CD4-positive, alpha-beta T cell treated with Interleukin-17A for 4 hours (primary cell): ENCODE measurements at places on chromosomes 4 and X.
A peak's percentile ranks its signal among the peaks of the same experiment; 100 is the strongest.

- DNase-seq = no peak
These were observed 179.4 kb downstream of the FBXW7 start for GRCh38 chr4:152356428-152357034.

DNA sequence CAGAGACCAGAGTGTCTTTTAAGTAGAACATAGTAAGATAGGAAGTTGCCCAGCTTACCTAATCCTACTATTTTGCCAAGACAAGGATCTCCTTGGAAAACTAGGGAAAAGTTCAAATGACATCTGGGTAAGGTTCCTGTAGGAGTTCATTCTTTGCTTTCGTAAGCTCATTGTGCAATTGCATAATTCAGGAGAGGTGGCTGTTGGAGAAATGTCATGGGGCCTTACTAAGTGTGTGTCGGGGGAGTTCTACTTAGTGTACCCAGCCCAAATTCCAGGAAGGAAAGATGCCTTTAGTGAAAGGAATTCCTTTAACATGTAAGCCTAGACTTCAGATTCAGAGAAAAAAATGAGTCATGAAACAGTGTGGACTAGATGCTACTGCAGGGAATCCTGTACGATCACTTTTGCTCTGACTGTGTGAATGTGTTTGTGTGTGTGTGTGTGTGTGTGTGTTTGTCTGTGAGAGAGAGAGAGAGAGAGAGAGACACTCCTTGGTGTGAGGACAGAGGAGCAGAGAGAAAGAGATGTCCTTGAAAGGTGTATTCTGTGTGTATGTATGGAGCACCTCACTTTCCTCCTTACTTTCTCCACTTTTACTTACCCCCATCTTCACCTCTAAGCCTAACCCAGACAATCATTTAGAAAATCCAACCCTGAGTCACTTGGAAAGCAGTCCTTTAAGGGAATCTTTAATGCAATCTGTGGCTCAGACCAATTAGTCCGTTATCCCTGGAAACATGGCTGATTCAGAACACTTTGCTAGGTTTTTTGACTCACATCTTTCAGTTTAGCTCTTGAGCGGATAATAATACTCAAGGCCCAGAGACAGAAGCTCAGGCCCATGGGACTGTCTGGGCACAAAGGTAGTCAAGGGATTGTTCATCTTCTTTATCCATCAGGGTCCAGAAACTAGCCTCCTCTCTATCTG lies 114.5 kb upstream of the ACSL4 start:
- DNase-seq = no peak

GRCh38 chrX:95974890-95975289 lies 709.8 kb upstream of the DIAPH2 start:
- no peak for DNase-seq

GRCh38 chrX:119230850-119231249 lies 5.2 kb upstream of the PGRMC1 start:
- DNase-seq = no peak

GRCh38 chr4:6960628-6961412 lies 51.2 kb downstream of the TBC1D14 start:
- DNase-seq = no peak

- DNase-seq = no peak
These were observed 54.4 kb downstream of the CXCL1 start for GRCh38 chr4:73923631-73923937.

GRCh38 chr4:26978387-26979053 lies 117.9 kb downstream of the STIM2 start:
- no peak for DNase-seq

GRCh38 chrX:71618303-71618721 lies at the start of gene CXCR3:
TSS of gene CXCR3 (minus strand) at chrX:71618511. CDS start at chrX:71618449, 62 bp downstream.
- DNase-seq = peak; percentile 59

DNA sequence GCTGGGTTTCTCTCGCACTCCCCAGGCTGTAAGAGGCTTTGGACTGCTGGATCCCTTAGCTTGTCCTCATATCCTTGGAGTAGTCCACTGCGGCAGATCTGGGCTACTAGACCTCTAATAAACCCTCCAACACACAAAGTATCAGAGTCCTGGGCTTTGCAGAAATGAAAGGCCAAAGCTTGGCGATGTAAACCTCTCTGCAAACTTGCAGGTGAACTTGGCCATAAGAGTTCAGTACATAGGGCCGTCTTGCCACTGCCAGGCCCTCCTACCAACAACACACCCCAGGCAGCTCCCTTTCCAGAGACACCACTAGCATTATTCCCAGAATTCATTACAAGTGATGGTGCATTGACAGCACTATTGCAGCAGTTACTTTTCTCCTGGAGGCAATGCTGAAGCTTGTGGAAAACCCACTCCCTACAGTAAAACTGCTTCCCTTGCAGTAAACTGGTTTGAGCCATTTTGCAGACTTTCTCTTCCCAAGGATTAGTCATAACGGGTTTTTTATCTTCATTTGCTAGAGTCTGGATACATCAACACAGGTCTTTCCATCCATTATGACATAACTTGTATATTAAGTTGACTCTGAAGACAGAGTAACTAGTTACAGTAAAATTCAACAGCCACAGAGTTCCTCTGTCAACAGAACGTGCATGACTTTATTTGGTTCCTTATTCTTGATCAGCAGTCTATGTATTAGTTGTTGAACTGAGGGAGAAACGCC lies 2.4 kb downstream of the ANKRD50 start:
- no peak for DNase-seq

DNA sequence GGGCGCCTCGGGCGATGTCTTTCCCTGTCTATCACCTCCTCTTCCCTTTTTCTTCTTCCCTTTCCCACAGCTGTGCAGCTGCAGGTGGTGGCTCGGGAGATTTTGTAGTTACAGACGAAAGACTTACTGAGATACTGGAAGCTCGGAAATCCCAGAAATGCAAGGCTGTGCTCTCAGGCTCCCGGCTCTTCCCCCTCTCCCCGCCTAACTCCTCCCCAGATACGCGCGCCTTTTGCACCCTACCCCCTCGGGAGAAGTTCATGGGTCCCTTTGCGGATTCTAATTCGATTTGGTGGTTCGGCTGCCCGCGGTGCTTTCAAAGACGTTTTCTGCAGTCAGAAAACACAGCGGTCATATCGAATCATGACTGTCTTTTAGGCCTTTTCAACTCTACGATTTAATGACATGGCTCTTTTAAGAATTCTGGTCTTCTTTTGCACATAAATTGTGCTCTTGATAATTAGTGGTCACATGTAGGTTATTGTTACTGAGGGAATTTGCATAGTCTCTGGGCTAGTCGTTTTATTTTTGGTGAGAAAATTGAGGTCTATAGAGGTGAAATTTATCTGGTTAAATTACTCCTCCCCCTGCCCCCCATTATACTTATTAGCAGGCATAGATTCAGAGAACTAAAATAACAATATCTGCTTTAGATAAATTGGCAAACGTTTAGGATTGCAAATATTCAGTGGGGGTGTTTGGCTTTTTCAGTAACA lies 1.6 kb downstream of the SEPTIN11 start:
- DNase-seq = peak; percentile 14

DNA sequence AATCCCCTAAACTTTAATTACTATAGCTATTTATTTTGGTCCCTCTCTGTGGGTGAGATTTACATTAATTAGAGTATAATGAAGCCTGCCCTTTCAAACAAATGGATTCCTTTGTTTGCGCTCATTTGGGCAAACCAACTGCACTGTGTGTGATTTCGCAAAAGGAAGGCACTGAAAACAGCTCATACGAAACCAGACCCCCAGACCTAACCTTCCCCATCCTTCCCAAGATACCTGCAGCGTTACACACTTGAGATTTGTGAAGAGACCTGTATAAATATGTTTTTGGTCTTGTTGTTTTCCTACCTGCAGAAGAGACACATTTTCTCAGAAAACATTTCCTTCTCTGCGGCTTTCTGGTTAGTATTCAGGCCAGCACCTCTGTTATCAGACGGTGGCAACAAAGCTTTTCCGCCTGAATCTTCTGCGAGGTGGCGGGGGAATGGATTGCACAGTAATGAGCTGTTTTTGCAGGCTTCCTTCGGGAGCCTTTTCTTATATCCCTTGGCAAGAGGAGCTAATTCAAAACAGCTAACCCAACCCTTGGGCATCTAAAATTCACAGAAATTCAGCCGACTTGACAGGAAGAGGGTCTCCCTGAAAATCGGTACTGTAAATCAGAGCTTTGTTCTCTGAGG lies 47.6 kb downstream of the CBLL2 start:
- no peak for DNase-seq

DNA sequence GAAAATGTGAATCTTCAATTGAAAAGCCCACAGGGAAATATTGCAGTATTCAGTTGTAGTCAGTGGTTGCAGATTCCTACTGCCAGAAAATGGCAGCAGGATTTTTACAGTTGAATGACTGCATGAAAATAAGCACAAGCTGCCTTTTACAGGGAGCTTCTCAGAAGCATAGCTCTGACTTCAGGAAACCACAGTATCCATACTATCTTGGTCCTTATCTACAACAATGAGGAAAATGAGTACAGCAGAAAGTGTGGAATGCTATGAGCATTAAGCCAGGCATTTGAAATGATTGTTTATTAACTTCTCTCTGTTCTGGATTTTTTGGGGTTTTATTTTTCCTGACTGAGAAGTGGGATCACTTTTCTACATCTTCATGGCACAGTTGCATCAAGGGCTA lies 34.6 kb upstream of the PRRG1 start:
- DNase-seq = no peak

GRCh38 chr4:146550161-146550560 lies 28.4 kb upstream of the SLC10A7 start:
- DNase-seq = no peak

- no peak for DNase-seq
These were observed 30.2 kb downstream of the SPINK2 start for GRCh38 chr4:56791316-56791715.
